ENCODE measurements at places on chromosomes 11 and 22.

DNA sequence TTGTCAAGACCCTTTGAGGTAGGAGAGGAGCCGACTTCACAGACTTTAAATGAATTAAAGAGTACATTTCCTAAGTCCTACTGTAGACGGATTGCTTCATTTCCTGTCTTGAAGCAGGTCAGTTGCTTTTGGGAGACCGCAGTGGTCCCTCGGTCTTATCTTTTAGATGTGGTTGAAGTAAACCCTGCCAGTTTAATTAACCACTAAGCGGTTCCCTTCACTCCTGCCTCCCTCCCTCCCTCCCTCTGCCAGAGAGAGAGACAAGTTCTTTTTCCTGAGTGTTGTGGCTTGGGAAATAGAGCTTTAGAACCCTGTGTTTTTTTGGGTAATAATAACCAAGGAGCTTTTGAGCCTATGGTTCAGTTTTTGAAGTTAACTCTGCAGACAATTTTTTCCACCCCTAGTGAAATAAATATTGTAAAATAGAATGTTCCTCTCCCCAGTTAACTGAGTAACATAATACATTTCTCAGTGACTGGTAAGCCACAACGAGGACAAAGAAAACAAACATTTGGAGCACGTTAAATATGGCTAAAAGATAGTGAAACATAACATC, 147.5 kb downstream of the LDLRAD3 start:
- DNase-seq = peak; percentile 43

DNA sequence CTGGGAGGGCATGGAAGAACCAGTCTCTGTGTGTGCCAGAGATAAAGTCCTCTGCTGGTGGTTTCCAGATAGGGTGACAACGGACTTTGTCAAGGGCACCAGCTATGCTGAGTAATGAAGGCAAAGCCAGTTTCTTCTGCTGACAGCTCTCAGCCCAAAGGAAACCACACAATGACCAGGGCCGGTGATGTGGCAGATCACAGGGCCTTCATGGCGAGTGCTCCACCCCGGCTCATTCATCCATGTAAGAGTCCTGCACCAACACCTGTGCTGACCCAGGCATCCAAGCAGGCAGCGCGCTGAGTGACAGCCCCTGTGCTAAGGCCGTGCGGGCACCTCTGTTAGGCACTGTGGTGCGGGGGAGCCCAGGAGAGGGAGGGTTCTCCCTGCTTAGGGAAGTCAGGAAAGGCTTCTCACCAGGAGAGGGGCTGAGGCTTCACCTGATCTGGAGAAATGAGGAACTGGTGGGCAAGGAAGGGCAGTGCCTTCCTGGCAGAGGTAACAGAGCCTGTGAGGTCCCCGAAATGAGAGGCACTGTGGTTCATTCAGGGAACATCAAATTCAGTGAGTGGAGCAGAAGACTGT, 33.8 kb downstream of the TP53I11 start:
- peak; percentile 33 for DNase-seq

DNA sequence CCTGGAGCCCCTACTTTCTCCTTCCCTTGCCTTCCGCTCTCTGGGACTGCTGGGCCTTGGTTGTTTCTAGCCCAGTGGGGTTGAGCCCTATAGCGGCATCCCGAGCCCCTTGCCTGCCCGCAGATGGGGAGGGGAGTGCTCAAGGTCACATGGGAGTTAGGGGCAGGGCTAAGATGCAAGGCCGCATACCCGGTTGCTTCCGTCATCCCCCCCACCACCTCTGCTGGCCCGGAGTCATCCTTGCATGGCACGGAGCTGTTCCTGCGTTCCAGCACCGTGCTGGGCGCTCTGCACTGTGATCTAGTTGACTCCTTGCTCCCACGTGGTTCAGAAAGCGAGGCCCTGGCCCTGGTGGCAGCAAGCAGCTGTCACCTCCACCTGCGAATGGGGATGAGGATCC, 18.0 kb downstream of the FLRT1 start:
- DNase-seq = no peak

- no peak for DNase-seq
Observed at GRCh38 chr11:76243957-76244285, 37.6 kb upstream of the WNT11 start.

- no peak for DNase-seq
Observed at GRCh38 chr11:116693593-116694348, 79.0 kb downstream of the BUD13 start.

GRCh38 chr22:46829941-46830715, 67.7 kb downstream of the TBC1D22A start:
- no peak for DNase-seq
